SK-N-DZ (cell line): ENCODE measurements at places on chromosomes 5 and 9.

- DNase-seq, result no peak
Measured at GRCh38 chr9:97866848-97867247, 13.8 kb downstream of the FOXE1 start.

DNA sequence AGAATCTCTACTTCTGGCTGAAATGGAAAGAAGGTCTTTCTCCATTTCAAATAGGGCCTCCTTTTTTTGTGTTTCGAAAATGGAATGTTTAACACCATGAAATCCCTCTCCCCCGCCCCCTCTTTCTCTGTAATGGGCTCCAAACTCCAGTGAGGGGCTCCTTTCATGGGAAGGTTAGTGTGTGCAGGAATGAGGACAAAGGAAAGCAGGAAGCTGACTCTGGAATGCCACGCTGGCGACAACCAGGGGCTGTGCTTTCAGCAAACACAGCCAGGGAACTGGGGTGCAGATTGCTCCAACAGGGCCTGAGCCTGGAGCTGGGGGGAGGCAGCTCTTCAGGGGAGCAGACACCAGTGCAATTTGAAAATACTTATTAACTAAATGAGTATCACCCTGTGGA lies 82.8 kb downstream of the CRB2 start:
- no peak for DNase-seq

GRCh38 chr5:173904151-173904550 lies 16.0 kb downstream of the CPEB4 start:
- no peak for DNase-seq

DNA sequence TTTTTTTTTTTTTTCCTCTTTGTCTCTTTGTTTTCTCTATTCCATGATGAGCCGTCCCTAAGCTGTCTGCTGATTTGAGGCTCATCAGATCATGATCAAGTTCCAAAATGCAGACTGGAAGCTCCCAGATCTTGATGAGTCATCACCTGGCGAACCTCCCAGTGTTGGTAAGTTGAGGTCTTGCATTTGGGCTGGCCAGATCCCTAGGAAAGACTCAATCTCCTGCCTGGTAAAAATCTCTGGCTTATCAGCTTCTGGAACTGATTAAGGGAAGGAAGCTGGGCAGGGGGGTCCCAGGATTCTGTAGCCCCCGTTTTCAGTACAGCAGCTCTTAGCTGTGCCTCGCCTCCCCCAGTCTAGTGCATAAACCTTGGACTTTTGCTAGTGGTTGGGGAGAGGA lies 69.0 kb downstream of the TSPAN17 start:
- DNase-seq, result no peak

- no peak for DNase-seq
Measured at GRCh38 chr5:22079566-22079965, 773.6 kb downstream of the CDH12 start.

DNA sequence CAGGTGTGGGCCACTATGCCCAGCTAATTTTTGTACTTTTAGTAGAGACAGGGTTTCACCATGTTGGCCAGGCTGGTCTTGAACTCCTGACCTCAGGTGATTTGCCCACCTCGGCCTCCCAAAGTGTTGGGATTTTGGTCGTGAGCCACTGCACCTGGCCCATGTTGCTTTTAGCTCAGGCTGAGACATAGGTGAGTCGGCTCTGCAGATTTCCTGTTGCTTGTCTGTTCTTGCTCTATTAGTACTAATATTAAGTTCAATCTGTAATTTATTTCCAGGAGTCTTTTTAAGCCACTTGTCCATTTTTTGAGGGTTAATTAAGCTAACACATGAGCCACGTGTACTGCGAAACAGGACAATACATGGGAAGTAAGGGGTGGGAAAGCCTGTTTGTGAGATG lies 21.4 kb upstream of the BASP1 start:
- no peak for DNase-seq
